ENCODE measurements at places on chromosomes 13 and 19. TPM values are rescaled to one million over a fixed set of nuclear protein-coding genes. Genes with fewer than 3 reads are reported as not detected.

Gene UPF3A
- 25.3 TPM for total RNA-seq

Gene MUC16
- under 0.01 TPM for total RNA-seq

Gene SH2D3A
- 0.68 TPM for total RNA-seq

Gene BIVM
- 33.2 TPM for total RNA-seq

Gene GPR180
- total RNA-seq = 6.3 TPM
